Pons (tissue), 1 donor: ENCODE measurements at places on chromosomes 7 and 10.

DNA sequence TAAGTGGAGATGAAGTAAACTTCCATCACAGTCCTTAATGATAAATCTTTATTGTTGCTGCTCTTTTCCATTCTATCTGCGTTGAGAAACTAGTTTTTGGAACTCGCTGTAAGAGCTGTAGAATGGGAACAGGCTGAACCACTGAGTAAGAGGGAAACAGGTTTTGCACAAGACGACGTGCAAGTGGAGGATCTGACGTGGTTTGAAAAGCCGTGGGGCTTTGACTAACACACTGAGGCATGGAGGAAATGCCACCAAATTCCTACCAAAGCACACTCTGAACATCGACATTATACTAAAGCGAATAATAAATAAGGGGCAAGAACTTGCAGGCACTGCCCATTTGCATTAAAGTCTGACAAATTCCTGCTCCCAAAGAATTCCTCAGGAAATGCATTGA, 160.6 kb downstream of the KLF6 start:
- DNase-seq = no peak

DNA sequence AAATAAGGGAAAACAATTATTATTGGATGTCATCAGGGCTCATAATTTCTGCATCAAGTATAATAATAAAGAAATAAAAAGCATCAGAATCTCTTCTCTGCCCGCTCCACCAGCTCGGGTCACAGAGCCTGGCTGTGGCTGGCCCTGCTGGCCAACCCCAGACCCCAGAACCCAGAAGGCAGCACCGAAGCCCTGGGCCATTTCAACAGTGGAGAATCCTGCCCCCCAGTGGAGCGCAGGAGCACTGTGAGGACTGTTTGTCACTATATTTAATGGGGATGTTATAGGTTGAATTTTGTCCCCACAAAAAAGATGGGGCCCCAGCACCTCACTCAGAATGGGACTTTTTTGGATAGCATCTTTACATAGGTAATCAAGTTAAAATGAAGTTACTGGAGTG, 27.3 kb downstream of the DENND11 start:
- DNase-seq = no peak

DNA sequence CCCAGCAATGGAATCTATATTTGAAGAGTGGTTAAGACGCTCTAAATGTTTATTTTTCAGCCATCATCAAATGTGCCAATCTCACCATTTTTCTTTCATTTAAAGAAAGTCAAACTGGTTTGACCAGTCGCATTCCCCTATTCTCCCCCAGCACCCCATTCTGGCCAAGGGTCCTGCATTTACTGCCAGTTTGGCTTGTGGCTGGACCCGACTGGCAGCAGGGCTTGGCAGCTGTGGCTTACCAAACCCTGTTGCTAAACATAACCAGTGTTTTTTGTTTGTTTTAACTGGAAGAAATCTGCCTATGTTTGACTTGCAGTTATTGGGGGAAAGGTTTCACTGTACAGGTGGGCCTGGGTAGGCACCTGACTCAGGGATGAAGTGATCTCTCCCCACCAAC, 116.3 kb downstream of the CYP26A1 start:
- no peak for DNase-seq

DNA sequence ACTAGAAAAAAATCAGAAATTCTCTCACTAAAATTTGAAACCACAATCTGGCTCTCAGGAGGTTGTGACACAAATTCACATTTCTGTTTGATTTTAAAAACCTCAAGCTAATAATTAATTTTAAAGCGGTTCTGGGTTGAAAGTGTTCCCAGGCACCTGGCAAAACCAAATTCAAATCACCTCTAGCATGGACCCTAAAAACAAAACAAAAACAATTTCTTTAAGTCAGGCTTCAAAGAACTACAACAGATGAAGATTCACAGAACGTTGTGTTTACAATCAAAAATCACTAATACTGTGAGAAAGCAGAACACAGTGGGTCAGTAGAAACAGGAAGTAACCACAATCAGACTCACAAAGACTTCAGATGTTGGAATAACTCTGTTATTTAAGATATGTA, 7.2 kb upstream of the RELN start:
- no peak for DNase-seq
